D341Med (cell line): ENCODE measurements at places on chromosomes 3 and 15.

GRCh38 chr3:156781310-156782230 is 44.6 kb upstream of the LEKR1 start:
- no peak for DNase-seq

- DNase-seq: no peak
Observed at GRCh38 chr15:81481346-81481745, 107.3 kb upstream of the TMC3 start.

DNA sequence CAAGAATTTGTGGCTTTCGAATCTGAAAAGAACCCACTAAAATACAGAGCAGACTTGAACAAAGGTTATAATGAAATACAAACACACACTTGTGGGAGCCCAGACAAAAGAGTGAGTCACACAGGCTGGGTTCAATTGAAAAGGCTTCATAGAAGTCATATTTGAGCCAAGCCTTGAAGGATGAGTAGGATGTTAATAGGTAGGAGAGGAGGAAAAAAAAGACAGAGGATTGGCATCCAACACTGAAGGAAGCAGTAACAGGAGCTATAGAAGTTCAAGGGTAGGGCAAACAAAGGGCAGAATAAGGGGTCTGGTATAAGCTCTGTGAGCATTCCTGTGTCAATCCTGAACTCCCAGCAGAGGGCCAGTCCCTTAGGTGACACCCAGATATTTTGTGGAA is 325.4 kb downstream of the FOXP1 start:
- no peak for DNase-seq

- DNase-seq: no peak
Observed at GRCh38 chr3:151946606-151947005, 73.2 kb downstream of the SUCNR1 start.

DNA sequence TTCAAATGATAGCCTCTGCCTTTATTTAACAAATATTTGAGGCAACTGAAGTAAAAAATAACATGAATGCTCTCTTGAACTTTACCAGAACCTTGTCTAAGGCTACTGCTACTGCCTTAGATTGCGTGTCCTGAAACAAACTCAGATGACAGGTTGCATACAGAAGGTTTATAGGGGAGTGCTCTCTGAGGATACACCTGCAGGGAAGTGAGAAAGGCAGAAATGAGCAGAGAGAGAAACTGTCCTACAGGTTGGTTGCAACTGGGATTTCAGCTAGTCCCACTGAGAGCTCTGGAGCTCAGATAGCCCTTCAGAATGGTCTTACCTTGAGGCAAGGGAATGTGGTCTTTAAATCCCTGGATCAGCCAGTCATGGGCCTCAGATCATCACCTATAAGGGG is 165.5 kb downstream of the IL5RA start:
- no peak for DNase-seq

GRCh38 chr3:13857702-13858380 is 22.0 kb downstream of the WNT7A start:
- DNase-seq: no peak

- DNase-seq: no peak
Observed at GRCh38 chr15:32682569-32682968, 35.2 kb upstream of the GREM1 start.

- DNase-seq: no peak
Observed at GRCh38 chr15:74773329-74773728, 8.6 kb upstream of the CSK start.

- DNase-seq: no peak
Observed at GRCh38 chr3:44136421-44136820, 105.3 kb upstream of the TOPAZ1 start.

DNA sequence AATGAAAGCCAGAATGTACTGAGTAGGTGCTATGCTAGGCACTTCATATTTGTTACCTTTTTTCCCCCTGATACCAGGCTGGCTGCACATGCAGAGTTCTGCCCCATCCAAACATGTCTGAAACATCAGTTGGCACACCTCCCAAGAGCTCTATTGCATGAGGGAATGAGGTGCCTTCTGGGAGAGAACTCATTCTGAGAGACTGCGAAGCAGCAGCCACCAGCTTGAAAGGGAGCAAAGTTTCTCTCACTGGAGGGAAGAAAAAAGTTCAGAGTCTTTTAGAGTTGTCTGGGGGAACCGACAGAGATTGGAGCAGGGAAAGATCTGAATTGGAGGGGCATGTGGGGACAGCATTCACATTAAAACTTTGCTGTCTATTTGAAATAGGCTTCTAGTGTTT is 84.1 kb downstream of the AGBL1 start:
- no peak for DNase-seq

GRCh38 chr3:100297784-100298183 is 36.8 kb upstream of the NIT2 start:
- DNase-seq: no peak

DNA sequence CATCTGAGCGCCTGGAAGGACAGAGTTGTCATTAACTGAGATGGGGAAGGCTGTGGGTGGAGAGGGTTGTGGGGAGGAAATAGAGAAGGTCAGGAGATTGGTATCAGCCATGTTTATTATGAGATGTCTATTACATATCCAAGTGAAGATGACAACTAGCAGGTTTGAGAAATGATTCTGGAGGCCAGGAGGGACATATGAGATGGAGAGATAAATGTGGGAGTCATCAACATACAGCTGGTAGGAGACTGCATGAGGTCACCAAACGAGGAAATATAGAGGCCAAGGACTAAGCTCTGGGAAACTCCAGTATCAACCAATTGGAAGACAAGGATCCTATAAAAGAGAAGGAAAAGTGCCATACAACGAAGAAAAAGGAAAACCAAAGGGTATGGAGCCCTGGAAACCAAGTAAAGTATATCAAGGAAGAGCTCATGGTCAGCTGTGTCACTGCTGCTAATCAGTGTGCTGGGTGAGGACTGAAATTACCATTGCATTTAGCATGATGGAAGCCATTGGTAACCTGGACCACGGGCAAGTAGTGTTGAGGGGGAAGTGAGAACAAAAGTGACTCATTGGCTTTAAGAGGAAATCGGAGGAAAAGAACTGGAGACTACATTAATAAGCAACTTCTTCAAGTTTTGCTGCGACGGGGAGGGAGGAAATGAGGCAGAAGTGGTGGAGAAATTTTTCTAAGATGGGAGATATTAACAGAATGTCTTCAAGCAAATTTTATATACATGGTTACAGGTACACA is 14.0 kb upstream of the UACA start:
- DNase-seq: no peak

DNA sequence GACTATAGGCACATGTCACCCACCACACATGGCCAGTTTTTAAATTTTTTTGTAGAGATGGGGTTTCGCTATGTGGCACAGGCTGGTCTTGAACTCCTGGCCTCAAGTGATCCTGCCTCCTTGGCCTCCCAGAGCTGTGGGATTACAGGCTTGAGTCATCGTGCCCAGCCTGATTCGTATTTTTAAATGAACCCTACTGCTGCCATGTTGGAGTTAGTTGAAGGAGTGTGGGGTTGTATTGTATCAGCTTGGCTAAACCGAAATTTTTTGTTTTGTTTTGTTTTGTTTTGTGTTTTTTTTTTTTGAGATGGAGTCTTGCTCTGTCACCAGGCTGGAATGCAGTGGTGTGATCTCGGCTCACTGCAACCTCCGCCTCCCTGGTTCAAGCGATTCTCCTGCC is 11.8 kb upstream of the ZNF770 start:
- no peak for DNase-seq

DNA sequence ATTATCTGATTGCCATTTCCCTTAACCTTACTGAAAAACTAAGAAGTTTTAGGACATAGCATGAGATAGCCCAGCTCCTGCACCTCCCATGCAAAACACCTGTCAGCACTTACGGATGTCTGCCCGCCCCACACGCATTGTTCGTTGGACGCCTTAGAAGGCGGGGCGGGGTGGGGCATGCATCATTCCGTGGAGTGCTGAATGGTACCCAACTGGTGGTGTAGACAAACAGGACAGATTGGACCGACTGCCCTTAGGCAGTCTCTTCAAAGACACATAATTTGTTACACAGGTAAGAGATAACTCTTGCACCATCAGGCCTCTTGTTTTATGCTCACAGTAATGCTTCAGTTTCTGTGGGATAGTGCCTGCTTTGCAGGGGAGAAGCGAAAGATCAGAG is 93.8 kb downstream of the SMAD6 start:
- no peak for DNase-seq

GRCh38 chr15:70269991-70270751 is 172.5 kb upstream of the TLE3 start:
- no peak for DNase-seq

- DNase-seq: no peak
Observed at GRCh38 chr3:153463895-153464294, 301.9 kb downstream of the RAP2B start.

DNA sequence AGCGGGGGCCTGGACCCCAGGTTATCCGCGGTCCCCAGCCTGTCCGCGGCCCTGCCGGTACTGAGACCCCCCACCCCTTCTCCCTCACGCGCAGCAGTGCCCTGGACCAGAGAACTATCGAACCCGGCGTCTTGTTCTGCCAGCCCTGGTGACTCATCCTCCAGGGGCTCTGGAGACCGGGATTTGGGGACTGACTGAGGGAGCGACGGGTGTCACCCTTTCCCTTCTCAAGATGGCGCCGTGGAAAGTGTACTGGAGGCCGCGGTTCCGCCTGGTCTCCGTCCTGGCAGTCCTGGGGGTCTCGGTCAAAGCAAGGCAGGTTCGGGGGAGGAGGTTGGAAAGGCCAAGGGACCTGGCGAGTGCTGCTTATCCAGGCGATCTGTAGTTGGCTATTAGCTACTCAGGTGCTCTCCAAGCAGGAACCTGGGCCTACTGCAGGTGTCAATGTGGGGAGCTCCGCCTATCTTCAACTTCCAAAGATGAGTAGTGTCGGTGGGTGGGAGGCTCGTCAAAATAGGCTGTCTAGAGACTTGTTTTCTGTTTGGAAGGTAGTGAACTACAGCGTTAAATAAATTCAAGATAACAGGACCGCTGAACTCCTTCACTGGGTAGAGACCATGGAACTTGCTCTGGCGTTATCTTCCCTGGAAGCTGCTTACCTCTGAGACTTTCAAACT is 790 bp downstream of the RAB5A start:
- DNase-seq: peak; percentile 63

GRCh38 chr3:23646184-23646920 is 159.4 kb upstream of the UBE2E1 start:
- DNase-seq: no peak

DNA sequence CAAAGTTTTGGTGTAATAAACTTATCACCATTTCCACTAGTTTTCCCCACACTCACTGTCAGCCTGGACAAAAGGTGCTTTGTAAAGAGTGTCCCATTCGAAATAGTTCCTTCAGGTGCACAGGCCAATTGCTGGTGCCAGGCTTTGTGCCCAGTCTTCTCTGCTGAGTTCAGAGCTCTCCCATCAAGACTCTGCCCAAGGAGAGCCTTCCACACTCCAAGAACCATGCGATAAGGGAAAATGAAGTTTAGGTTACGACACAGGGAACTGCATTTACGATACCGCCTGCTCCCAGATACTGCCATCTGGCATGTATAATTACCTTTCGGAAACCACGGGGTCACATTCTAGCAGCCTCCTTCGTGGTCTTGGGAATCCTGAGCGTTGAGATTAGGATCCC is 379.6 kb downstream of the MECOM start:
- DNase-seq: no peak

- DNase-seq: no peak
Observed at GRCh38 chr15:32786906-32787305, 69.1 kb downstream of the GREM1 start.

GRCh38 chr3:8775602-8776001 is 6.2 kb upstream of the OXTR start:
- DNase-seq: no peak

GRCh38 chr3:82294609-82295008 is 533.2 kb upstream of the GBE1 start:
- no peak for DNase-seq

- no peak for DNase-seq
Observed at GRCh38 chr15:66757521-66757920, 55.5 kb downstream of the SMAD6 start.

DNA sequence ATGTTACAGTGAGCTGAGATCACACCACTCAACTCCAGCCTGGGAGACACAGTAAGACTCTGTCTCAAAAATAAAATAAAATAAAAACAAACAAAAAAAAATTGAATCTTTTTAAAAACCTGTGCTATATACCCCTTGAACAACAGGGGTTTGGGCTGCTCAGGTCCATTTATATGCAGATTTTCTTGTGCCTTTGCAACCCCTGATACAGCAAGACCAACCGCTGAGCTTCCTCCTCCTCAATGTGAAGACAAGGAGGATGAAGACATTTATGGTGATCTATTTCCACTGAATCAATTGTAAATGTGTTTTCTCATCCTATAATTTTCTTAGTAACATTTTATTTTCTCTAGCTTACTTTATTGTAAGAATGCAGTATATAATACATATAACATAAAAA is 831.0 kb upstream of the ARPP21 start:
- DNase-seq: no peak

GRCh38 chr3:152626226-152626625 is 208.7 kb upstream of the P2RY1 start:
- no peak for DNase-seq

- no peak for DNase-seq
Observed at GRCh38 chr3:72543246-72543645, 305.0 kb downstream of the SHQ1 start.

- no peak for DNase-seq
Observed at GRCh38 chr15:81484086-81484955, 110.3 kb upstream of the TMC3 start.

DNA sequence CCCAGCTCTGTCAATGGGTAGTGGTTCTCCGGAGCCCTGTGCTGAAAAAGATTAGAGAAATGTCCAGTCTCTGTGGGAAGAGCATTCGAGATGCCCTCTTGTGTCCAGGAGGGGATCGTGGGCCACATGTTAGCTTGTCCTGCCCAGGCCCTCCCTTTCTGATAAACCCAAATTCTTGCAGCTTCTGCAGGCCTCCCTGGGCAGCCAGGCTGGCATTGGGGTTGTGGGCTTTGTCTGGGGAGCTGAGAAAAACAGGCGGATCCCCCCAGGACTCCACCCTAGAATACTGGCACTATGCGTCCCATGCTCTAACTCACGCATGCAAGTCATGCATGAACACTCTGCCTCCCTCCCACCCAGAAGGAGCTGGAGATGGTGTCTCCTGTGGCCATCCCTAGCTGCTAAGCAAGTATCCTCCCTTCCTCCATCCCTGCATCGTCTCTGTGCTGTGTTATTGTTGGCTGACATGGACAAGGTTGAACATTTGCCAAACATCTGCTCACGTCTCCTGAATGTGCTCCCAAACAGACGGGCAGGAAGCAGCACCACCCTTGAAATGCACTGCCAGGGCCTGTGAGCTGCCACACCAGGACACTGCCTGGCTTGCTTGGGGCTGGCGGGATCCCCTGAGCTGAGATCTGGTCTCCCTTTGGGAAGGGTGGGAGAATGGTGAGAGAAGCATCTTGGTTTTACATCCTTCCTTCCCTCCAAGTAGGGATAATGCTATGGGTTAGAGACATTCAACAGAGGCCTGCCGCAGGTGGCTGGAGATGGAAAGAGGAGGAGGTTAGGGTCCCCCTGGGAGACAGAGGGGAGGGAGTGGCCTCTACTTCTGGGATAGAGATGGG is 26.5 kb downstream of the CFAP161 start:
- no peak for DNase-seq

GRCh38 chr3:126523745-126524428 is at the start of gene CHST13:
TSS of gene CHST13 (plus strand) at chr3:126524155. CDS start at chr3:126524333, 178 bp downstream.
- DNase-seq: peak; percentile 74
